ENCODE measurements at places on chromosomes 7 and 10.

DNA sequence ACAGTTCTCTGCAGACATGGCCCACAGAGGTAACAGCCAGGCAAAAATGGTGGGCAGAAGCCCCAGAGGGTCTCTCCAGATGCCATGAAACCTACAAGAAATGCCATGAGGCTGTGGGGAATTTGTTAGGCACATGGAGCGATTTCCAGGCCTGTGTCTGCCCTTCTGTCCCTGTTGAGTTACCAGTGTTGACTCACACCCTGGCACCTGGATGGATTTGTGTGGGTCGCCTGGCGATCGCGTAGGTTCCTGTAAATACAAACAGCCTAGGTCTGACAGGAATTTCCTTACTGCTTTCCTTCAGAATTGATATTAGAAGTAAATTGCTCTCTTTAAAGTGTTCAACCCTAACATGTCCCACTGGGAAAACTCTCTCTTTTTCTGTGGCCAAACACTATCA lies 164.9 kb upstream of the EEPD1 start:
- DNase-seq = no peak

DNA sequence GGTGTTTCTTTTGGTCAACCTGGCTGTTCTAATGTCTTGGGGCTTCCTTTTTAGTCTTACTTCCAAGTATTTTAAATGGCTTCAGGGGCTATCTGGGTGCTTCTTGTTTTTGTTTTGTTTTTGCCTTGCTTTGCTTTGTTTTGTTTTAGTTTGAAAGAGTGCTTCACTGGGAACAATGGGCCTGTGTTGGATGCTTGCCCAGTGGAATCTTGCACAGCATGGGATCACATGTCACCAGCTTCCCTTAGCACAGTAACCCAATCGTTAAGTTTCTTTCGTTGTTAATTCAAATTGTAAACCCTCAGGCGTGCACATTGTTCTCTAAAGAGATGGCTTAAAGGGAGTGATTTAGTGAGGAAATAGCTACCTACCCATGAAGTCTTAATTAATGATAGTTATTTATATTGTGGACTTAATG lies 8.9 kb downstream of the COL17A1 start:
- DNase-seq = no peak

GRCh38 chr7:134710854-134711624 lies 64.4 kb downstream of the BPGM start:
- no peak for DNase-seq

GRCh38 chr7:68629-69028 lies 123.7 kb upstream of the FAM20C start:
- no peak for DNase-seq

DNA sequence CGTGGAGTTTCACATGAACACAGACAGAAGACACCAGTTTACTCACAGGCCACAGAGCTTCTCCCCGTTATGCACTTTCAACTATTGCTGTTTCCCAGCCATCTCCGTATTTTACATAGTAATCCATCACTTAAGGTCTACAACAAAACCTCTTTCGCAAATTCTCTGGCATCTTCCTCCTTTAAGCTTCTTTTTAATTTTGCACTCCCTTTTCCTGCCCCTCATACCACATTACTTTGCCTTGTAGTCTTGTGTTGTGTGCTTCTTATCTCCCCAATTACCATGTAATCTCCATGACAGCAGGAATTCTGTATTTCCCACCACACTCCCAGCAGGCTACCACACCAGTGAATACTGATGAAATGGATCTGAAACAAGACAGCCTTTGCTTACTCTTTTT lies 87.3 kb downstream of the ODAD2 start:
- no peak for DNase-seq

DNA sequence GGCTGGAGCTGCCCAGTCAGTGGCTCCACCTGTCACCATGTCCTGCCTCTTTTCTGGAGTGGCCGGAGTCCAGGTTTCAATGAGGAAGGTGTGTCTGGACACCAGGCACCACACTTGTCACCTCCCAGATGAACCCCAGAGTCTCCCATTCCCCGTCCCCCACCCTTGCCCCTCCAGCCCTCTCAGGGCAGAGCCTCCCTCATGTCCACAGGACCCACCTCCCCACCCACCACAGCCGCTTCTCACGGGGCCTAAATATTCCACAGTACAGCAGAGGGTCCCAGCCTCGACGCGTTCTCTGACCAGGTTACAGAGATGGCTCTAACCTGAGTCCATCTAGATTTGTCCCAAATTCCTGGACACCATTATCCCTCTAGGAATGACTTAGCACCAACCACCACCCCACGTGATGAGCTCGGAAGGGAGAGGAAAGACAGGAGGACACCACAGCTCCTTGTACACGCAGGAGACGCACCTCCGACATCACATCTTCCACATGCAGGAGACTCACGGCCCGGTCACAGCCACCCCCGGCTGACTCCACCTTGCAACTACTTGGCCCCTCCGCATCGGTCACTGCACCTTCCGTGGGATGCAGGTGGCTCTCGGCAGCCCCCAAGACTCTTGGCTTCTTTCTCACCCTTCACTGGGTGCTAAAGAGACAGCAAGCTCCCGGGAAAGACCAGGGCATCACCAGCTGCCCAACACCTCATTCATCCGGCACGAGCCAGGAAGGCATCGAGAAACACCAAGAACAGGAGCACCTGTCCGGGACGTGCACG lies 560.2 kb downstream of the DNAJB6 start:
- no peak for DNase-seq

DNA sequence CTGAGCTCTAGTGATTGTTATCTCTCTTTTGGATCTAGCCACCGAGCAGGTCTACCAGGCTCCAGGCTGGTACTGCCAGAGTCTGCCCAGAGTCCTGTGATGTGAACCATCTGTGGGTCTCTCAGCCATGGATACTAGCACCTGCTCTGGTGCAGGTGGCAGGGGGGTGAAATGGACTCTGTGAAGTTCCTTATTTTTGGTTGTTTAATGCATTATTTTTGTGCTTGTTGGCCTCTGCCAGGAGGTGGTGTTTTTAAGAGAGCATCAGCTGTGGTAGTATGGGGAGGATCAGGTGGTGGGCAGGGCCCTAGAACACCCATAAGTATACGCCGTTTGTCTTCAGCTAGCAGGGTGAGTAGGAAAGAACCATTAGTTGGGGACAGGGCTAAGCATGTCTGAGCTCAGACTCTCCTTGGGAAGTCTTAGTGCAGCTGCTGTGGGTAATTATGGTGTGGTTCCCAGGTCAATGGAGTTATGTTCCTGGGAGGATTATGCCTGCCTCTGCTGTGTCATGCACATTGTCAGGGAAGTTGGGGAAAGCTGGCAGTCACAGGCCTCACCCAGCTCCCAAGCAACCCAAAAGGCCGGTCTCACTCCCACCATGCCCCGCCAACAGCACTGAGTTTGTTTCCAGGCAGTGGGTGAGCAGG lies 81.8 kb downstream of the NPSR1 start:
- no peak for DNase-seq

GRCh38 chr7:3194501-3195141 lies 106.4 kb upstream of the SDK1 start:
- DNase-seq = no peak

DNA sequence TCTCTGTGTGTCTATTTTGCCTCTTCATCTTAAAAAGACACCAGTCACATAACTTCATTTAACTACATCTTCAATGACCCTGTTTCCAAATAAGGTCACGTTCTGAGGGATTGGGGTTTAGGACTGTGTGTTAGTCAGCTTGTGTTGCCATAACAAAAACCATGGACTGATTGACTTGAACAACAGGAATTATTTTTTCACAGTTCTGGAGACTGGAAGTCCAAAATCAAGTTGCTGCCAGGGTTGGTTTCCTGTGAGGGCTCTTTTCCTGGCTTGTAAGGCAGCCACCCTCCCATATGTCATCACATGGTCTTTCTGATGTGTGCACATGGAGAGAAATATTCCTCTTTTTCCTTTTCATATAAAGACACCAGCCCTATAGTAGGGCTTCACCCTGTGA lies 55.3 kb downstream of the REEP3 start:
- DNase-seq = no peak

- no peak for DNase-seq
These were observed 82.0 kb upstream of the PDZD8 start for GRCh38 chr10:117457071-117457810.

- DNase-seq = no peak
These were observed 183.1 kb upstream of the PRSS58 start for GRCh38 chr7:142440906-142441411.

- DNase-seq = no peak
These were observed 1094.0 kb upstream of the LRRN3 start for GRCh38 chr7:109996927-109997326.

DNA sequence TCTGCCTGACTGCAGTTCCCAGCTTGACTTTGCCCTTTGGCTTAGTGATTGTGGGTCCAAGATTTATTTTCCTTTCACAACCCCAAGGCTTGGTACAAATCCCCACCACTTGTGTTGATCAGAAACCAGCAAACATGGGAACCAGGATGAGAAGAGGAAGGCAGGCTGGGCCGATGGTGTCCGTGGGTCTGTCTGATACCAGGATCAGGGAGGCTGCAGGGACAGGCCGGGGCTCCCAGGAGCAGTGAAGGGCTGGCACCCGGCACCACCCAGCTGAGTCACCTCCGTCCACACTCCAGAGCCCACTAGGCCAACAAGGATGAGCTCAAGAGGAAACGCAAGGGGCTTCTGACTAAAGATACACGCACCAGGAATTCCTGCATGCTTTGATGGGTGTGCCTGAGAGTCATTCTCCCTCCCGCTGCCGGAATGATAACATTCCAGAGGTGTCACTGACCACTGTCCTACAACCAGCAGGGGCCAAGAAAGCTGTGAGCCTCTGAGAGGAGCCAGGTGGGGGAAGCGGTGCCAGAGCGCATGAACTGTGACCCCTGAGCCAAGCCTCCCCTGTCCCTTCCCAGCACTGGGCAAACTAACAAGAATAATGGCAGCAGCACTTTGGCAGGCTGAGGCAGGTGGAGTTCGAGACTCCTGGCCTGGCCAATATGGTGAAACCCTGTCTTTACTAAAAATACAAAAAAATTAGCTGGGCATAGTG lies 29.2 kb upstream of the PROSER2 start:
- DNase-seq = no peak

DNA sequence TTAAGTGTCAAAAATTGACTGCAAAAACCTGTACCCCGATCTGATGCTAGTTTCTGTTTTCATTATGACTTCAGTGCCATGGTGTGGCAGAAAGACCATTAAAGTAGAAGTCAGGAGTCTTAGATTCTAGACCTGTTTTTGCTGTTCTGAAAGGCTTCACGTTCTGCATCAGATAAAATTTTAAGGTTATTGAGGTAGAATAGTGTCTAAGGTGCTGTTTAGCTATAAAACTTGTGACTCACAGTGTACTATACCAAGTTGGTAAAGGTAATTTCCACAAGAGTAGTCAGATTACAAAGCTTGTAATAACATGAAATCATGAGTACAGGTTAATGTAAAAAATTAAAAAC lies 38.6 kb downstream of the ZNRF2 start:
- no peak for DNase-seq

GRCh38 chr7:85474234-85474633 lies 287.4 kb upstream of the SEMA3D start:
- no peak for DNase-seq

GRCh38 chr7:66039094-66039670 lies 36.4 kb upstream of the ASL start:
- DNase-seq = no peak
